ENCODE measurements at places on chromosomes 13 and 19. TPM values are rescaled to one million over a fixed set of nuclear protein-coding genes. Genes with fewer than 3 reads are reported as not detected.

DNA sequence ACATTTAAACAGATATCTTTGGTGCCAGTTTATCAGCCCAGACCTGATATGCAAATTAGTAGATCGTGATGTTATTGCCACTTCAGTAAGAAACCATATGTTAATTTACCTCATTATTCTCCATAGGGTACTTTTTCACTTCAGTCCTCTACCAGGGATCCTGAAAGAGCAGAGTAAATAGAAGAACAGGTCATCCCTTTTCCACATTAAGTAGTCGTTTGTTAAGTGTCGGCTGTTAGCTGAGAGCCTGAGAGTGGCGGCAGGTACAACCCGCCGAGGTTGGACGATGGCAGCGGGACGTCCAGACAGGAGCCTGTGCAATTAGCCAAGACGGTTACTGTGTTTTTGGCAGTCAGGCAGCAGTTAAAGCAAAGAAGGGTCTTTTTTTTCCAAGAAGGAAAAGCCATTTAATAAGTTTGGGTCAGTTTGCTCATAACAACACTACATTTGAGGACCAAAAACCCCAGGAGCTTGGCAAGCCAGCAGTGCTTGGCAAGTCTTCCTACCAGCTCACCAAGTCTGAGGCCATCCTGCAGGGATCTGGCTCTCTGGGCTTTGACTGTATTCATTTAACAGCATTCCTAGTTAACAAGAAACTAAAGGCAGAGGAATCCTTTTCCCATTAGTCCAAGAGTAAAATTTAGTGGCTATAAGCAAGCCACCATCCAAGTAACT lies 231.8 kb downstream of the SHISA2 start:
- DNase-seq: no peak

GSX1 gene
- not detected for total RNA-seq

ZNF304 gene
- total RNA-seq: 9.2 TPM

MCF2L gene
- total RNA-seq: 64.1 TPM

DNA sequence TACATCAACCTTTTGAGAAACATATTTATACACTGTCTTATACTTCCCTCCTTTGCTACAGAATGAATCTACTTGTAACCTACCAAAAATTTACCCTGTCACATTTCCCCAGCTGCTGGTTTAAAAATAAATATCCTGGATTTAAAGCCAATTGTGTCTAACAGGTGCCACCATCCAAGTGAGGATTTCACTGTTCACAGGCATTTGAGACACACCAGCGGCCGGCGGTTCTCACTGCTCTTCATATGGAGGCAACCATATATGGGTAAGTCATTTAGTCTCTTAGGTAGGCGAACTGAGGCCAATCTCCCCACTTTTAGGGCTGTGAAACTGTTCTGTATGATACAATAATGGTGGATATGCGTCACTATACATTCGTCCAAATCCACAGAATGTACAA lies 26.2 kb downstream of the SLC25A30 start:
- DNase-seq: no peak

DNA sequence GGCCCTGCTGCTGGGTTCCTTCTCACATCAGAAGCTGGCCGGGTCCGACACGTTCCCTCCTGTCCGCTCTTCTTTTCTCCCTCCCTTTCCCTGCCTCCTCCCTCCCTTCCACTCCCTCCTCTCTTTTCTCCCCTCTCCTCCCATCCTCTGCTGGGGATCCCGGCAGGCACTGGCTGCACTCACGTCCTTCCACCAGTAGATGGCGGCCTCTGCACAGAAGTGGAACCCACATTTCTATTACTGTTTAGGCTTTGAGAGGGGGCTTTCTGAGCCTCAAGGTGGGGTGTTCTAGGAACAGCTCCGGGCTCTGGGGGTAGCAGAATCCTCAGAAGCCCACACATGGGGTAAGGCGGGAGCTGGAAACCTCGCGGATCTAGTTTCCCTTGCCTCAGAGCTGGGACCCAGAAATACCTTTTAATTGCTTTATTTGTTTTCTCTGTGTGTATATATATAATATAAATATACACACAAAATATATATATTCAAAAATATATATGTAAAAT lies 294.2 kb downstream of the ZNF536 start:
- DNase-seq: peak; percentile 80

DNA sequence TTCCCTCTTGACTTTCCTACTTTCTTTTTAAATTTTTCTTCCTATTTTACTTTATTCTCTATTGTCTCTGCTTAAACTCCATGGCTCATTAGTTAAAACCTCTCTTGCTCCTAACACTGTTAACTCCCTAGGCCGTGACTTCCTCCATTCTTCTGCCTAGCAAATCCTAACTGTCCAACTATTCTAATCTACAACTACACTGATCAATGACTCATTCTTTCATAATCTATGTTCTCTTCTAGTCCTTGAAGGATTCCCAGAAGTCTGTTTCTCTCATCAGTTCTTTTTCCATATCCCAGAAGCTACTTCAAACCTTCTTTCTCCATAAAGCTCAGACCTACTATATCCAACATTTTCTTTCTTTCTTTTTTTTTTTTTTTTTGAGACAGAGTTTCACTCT lies 66.9 kb downstream of the MICU2 start:
- DNase-seq: no peak

URAD gene
- not detected for total RNA-seq

DNA sequence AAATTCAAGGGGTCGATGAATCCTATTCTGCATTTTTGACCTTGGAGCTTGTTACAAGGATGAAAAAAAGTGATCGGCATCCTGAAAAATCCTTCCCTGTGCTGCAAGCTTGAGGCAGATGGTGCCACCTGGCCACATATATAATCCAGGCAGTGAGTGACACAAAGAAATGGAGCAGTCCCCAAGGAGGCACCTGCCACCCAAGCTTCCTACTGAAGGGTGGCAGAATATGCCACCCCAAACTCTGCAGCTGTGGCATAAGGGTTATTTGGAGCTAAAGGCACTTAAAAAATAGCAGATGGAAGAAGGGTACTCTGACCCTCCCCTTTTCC lies 15.4 kb downstream of the TMEM272 start:
- DNase-seq: no peak

- DNase-seq: no peak
These were observed 246.7 kb downstream of the RFC3 start for GRCh38 chr13:34064456-34065205.

Measured in sciatic nerve (tissue), 2 donors.